ENCODE measurements at places on chromosomes 5 and 9.
A peak's percentile ranks its signal among the peaks of the same experiment; 100 is the strongest.

DNA sequence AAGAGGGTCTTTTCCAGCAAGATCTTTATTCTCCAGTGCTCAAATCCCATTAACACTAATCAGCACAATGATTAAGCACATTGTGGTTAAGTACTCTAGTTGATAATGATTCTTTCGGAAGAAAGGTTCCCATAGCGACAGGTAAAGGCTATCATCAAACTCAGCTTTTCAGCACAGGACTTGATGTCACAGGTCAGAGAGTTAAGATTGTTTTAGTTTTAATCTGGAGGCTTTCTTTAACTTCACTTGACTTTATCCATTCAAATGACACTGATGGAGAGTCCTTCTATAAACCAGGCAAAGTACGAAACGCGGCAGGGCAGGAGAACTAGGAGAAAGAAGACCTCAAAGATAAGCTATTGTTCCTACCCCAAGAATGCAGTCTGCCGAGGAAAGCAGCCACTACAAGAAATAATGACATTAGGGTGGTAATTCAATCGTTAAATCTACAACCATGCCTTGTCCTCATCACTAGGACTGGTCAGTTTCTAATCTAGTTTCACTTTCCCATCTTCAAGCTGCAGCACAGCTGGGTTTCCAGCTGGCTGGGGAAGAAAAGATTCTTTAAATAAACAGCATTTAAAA lies 4.6 kb downstream of the NRG2 start:
- DNase-seq: peak; percentile 30
- H3K27ac ChIP-seq: peak overlapping the region; percentile 67
- peak overlapping the region; percentile 5 for H3K4me3 ChIP-seq
- H3K4me1 ChIP-seq: peaks cover 56% of the 10 kb centered on the region
- no peaks in the 10 kb centered on the region for H3K27me3 ChIP-seq

DNA sequence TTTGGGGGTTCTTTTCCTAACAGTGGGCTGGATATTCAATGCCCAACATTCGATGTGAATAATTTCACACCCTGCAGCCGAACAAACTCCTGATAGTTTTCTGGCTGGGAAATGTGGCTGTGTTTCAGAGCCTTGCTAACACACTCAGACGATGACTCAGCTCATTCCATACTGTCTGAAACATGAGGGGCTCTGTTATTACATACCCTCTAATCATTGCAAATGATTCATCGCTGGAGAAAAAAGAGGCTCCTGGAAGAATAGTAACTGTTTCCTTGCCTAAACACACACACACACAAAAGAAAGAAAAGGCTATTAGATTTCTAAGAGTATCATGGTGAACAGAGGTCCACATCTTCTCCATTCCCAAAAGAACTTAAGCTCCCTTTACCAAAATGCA lies 75.8 kb downstream of the OXCT1 start:
- no peaks in the 10 kb centered on the region for H3K27me3 ChIP-seq
- H3K4me3 ChIP-seq: no peak overlapping the region
- H3K4me1 ChIP-seq: peaks cover 11% of the 10 kb centered on the region
- peak; percentile 93 for DNase-seq
- H3K27ac ChIP-seq: peak overlapping the region; percentile 72

- no peaks in the 10 kb centered on the region for H3K36me3 ChIP-seq
- H3K4me1 ChIP-seq: peaks cover 52% of the 10 kb centered on the region
- no peak overlapping the region for H3K27ac ChIP-seq
- H3K27me3 ChIP-seq: no peaks in the 10 kb centered on the region
- no peak for DNase-seq
Measured at GRCh38 chr9:96173640-96174039, 128.3 kb downstream of the HSD17B3 start.

DNA sequence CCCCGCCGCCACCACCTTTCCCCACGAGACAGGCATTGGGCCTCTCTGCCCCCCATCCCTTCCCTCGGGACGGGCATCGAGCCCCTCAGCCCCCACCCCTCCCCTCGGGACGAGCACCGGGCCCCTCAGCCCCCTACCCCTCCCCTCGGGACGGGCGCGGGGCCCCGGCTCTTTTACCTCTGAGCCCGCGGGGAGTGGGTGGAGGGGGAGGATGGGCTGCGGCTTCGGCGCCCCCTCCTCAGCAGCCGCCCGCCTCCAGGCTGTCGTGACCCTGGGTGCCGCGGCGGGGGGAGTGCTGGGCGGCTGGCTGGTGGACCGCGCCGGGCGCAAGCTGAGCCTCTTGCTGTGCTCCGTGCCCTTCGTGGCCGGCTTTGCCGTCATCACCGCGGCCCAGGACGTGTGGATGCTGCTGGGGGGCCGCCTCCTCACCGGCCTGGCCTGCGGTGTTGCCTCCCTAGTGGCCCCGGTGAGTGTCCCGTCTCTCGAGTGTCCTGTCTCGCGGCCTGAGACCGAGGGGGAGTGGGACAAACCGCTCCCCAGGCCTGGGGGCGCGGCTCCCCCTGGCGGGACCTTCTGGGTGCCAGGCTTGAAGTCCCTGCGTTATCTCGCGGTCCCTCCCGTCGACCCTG lies 791 bp downstream of the SLC2A8 start:
- no peaks in the 10 kb centered on the region for H3K36me3 ChIP-seq
- H3K4me1 ChIP-seq: no peaks in the 10 kb centered on the region
- H3K27me3 ChIP-seq: no peaks in the 10 kb centered on the region
- DNase-seq: peak; percentile 57

DNA sequence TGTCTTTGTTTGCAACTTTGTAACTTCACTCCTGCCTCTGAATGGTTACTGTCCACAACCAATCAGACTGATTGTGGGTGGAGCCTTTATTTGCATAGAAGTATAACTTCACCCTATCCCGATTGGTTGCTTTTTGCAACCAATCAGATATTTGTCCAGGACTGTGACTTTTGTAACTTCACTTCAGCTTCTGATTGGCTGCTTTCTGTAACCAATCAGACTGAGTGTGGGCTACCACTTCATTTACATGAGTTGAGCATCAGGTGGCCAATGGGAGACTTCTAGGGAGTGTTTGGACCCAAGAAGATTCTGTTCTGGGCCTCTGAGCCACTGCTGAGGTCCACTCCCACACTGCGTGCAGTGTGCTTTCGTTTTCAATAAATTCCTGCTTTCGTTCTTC lies 1810.7 kb upstream of the CDH6 start:
- no peak overlapping the region for H3K4me3 ChIP-seq
- no peaks in the 10 kb centered on the region for H3K27me3 ChIP-seq

DNA sequence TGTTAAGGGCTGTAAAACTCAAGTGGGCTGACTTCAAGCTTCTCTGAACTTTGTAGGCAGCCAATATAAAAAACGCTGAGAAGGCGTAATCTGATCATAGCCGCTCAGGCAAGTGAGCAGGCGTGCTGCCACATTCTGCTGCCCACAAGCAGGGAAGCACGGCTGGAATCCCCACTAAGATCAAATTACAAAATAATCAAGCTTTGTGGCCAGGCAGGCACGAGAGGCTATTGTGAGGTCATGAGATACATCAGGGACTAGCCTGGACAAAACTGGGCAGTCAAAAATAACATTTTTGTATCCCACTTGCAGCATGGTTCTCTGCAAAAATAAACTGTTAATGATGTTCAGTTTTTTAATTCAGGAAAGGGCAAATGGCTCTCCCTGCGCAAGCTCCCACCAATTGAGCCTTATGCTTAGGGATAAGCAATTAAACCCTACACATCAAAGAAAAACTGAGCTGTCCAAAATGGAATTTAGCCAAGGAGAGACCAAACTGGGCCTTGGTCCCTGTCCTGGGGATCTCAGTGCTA lies 64.0 kb downstream of the POU5F2 start:
- no peak overlapping the region for H3K4me3 ChIP-seq
- H3K4me1 ChIP-seq: peaks cover 53% of the 10 kb centered on the region
- peak overlapping the region; percentile 91 for H3K27ac ChIP-seq
- peak; percentile 89 for DNase-seq
- H3K36me3 ChIP-seq: no peaks in the 10 kb centered on the region

- DNase-seq: peak; percentile 7
- no peaks in the 10 kb centered on the region for H3K36me3 ChIP-seq
- no peak overlapping the region for H3K4me3 ChIP-seq
- H3K4me1 ChIP-seq: no peaks in the 10 kb centered on the region
- no peaks in the 10 kb centered on the region for H3K27me3 ChIP-seq
- no peak overlapping the region for H3K27ac ChIP-seq
Measured at GRCh38 chr5:21654-22233, 70.2 kb upstream of the PLEKHG4B start.

- H3K4me3 ChIP-seq: no peak overlapping the region
- no peaks in the 10 kb centered on the region for H3K4me1 ChIP-seq
- H3K36me3 ChIP-seq: no peaks in the 10 kb centered on the region
- H3K27me3 ChIP-seq: peaks cover 16% of the 10 kb centered on the region
- no peak for DNase-seq
Measured at GRCh38 chr5:140367256-140368013, 7.4 kb downstream of the SLC4A9 start.

DNA sequence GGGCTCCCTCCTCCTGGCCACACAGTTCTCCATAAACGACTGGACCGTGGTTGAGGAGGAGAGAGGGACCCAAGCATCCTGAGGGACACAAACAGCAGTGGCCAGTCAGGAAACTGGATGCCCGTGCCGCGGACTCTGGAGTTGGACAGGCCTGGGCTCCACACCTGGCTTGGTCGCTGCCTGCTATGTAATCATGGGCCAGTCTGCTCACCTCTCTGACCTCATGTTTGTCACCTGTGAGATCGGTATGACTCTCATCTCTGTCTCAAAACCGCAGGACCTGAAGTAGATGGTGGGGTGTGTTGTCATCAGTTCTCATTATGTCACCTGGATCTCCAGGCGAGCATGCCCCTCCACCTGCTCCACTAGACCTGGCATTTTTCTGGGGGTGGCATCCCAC lies 14.5 kb downstream of the CXXC5 start:
- H3K27ac ChIP-seq: peak overlapping the region; percentile 47
- H3K36me3 ChIP-seq: no peaks in the 10 kb centered on the region
- H3K4me3 ChIP-seq: no peak overlapping the region
- H3K27me3 ChIP-seq: no peaks in the 10 kb centered on the region
- H3K4me1 ChIP-seq: peaks cover 50% of the 10 kb centered on the region

GRCh38 chr5:122751293-122751782 lies 23.5 kb upstream of the SNX2 start:
- no peak overlapping the region for H3K4me3 ChIP-seq
- no peaks in the 10 kb centered on the region for H3K27me3 ChIP-seq
- H3K36me3 ChIP-seq: no peaks in the 10 kb centered on the region
- H3K27ac ChIP-seq: no peak overlapping the region
- peak; percentile 17 for DNase-seq
- H3K4me1 ChIP-seq: no peaks in the 10 kb centered on the region

- H3K27ac ChIP-seq: no peak overlapping the region
- no peaks in the 10 kb centered on the region for H3K4me1 ChIP-seq
- no peak overlapping the region for H3K4me3 ChIP-seq
- H3K27me3 ChIP-seq: peaks cover 35% of the 10 kb centered on the region
- H3K36me3 ChIP-seq: no peaks in the 10 kb centered on the region
Measured at GRCh38 chr5:1437226-1437829, 7.9 kb downstream of the SLC6A3 start.

- DNase-seq: peak; percentile 22
- H3K27me3 ChIP-seq: no peaks in the 10 kb centered on the region
- H3K4me3 ChIP-seq: no peak overlapping the region
- peak overlapping the region; percentile 15 for H3K27ac ChIP-seq
Measured at GRCh38 chr5:118989816-118990215, 1.5 kb upstream of the DTWD2 start.

DNA sequence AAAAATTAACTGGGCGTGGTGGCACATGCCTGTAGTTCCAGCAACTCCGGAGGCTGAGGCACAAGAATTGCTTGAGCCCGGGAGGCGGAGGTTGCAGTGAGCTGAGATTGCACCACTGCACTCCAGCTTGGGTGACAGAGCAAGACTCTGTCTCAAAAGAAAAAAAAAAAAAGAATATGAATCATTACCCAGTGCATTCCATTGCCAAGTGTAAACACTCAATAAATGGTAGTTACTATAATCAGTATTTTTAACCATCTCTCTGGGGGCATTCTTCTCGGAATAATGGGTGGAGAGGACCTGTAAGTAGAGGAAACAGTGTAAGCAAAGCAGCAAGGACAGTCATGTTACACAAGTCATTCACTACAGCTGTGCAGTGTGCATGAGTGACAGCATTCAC lies 13.8 kb upstream of the RANBP17 start:
- H3K4me1 ChIP-seq: no peaks in the 10 kb centered on the region
- no peak overlapping the region for H3K27ac ChIP-seq
- H3K4me3 ChIP-seq: no peak overlapping the region
- H3K36me3 ChIP-seq: no peaks in the 10 kb centered on the region
- no peaks in the 10 kb centered on the region for H3K27me3 ChIP-seq

GRCh38 chr5:91632871-91633270 lies 249.8 kb upstream of the ARRDC3 start:
- H3K4me3 ChIP-seq: no peak overlapping the region
- H3K36me3 ChIP-seq: no peaks in the 10 kb centered on the region
- no peak overlapping the region for H3K27ac ChIP-seq
- DNase-seq: no peak
- peaks cover 3% of the 10 kb centered on the region for H3K4me1 ChIP-seq

DNA sequence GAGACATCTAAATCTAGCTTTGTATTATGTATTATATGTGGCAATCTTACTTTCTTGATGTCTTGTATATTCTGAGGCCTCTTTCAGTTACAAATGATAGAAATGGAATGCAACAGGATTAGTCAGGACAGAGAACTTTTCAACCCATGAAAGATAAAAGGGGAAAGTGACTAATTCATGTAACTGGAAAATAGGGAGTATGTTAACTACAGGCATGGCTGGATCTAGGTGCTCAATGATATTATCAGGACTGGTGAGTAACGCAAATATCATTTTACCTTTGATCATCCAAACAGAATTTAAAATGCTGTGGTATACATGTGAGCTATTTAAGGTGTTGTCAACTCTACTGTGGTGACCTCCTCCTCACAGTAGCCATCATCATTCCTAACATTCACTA lies 215.7 kb upstream of the GLRA1 start:
- no peak overlapping the region for H3K4me3 ChIP-seq
- peaks cover 4% of the 10 kb centered on the region for H3K27me3 ChIP-seq
- peak; percentile 17 for DNase-seq

GRCh38 chr9:103757062-103757461 lies 337.0 kb upstream of the SMC2 start:
- H3K4me3 ChIP-seq: no peak overlapping the region
- no peaks in the 10 kb centered on the region for H3K4me1 ChIP-seq
- H3K36me3 ChIP-seq: no peaks in the 10 kb centered on the region
- DNase-seq: no peak
- no peak overlapping the region for H3K27ac ChIP-seq
- H3K27me3 ChIP-seq: no peaks in the 10 kb centered on the region

GRCh38 chr9:115781070-115781736 lies 372.4 kb upstream of the PAPPA start:
- H3K27ac ChIP-seq: no peak overlapping the region
- H3K4me3 ChIP-seq: no peak overlapping the region
- no peaks in the 10 kb centered on the region for H3K4me1 ChIP-seq
- no peaks in the 10 kb centered on the region for H3K27me3 ChIP-seq

- no peak for DNase-seq
- no peak overlapping the region for H3K4me3 ChIP-seq
- H3K27ac ChIP-seq: no peak overlapping the region
- no peaks in the 10 kb centered on the region for H3K27me3 ChIP-seq
Measured at GRCh38 chr9:101333490-101333889, 51.3 kb downstream of the BAAT start.

All from cardiac muscle cell (in vitro differentiated cells and primary cell).